ENCODE measurements at places on chromosomes 7 and 10.
A peak's percentile ranks its signal among the peaks of the same experiment; 100 is the strongest.

DNA sequence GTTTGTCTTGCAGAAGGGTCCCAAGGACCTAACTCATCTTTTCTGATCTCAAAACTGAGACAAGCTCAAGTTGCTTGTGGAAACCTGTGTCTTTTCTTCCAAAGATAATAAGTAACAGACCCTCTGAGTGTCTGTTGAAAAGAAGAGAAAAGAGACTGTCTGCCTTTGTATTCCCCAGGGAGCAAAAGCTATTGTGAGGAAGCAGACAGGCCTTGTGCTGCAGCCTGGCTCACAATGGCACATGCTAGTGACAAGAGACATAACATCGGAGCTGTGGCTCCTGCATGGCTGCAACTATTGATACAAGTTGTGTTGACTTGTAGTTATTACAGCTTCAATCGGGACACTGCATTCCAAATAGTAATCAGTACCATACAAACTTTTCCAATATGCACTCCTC is 202.9 kb downstream of the DKK1 start:
- DNase-seq = no peak

DNA sequence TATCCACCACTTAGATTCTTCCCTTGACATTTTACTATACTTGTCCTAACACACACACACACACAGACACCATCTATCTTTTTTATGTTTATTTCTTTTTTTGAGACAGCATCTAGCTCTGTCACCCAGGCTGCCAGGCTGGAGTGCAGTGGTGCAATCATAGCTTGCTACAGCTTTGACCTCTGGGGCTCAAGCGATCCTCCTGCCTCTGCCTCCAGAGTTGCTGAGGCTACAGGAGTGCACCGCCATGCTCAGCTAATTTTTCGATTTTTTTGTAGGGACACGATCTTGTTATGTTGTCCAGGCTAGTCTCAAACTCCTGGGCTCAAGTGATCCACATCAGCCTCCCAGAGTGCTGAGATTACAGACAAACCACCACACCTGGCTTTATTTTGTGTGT is 16.7 kb downstream of the WIPI2 start:
- DNase-seq = no peak

- no peak for DNase-seq
Measured at GRCh38 chr10:114665873-114666272, 7.8 kb upstream of the ABLIM1 start.

DNA sequence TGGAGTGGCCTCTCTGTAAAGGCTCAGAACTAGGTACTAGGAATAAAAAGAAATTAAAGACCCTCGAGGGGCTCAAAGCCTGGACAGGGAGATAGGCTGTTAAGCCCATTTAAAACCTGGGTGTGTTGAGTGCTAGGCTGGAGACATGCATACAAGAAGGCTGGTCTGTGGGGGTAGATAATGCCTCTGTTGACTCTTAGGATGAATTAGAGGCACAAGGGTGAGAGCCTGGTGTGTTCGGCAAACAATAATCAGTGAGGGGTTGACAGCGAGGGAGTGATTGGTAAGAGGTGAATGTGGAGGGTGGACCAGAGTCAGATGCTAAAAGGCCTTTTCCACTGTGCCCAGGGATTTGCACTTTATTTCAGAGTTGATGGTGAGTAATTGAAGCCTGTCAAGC is 12.7 kb downstream of the GSTO2 start:
- DNase-seq = no peak

DNA sequence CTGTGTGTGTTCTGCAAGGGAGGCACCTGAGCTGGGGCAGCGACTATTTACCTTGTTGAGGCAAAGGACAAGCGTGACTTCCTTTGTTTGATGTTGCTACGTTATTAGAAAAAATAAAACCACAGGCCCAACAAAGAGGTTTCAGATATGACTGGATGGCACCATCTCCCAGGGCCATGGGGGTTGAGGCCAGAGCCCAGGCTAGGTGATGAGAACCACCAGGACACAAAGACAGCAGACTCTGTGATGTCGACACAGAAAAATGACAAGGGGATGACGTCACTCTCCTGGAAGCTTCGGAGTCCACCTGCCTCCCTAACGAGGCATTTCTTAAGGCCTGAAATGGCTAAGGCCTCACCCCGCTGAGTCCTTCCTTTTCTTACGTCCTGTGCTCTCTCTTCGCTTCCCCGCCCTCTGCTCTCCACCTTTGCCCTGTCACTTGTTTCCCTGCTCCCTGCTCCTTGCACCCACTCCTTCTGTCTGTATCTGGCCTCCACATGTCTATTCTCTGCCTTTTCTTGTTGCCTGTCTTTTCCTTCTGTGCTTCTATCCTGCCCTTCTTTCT is 83.0 kb upstream of the ADRB1 start:
- peak; percentile 8 for DNase-seq

DNA sequence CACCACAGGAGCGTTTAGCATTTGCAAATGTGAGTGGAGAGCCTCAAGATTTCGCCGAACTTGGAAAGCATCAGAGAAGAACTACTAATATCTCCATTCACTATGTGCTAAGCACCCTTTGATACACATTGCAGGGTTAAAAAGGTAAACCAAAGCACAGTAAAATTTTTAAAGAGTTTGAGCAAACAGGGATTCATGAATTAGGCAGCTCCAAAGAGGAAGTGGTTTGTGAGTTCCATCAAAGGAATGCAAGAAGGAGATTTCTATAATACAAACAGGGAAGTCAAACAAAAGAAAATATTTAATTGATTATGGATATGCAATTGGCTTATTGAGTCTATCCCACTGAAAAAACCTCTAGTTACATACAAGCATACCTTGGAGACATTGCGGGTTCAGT is 81.1 kb upstream of the TMEM72 start:
- no peak for DNase-seq

DNA sequence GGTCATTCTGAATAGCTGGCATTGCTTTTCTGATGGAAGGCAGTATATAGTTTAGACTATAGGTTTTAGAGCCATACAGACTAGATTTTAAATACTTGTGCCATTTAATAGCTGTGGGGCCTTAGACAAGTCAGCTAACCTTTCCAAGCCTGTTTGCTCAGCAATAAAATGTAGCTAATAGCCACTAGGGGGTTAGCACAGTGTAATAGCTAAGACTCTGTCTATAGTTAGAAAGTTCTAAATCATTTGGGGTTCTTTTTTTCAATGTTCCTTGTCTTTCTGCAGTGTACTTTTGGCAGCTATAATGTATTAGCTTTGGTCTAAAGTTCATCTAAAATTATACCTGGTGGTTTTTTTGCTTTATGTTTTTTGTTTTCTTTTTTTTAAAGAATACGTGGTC is 7.5 kb upstream of the KIFBP start:
- no peak for DNase-seq

DNA sequence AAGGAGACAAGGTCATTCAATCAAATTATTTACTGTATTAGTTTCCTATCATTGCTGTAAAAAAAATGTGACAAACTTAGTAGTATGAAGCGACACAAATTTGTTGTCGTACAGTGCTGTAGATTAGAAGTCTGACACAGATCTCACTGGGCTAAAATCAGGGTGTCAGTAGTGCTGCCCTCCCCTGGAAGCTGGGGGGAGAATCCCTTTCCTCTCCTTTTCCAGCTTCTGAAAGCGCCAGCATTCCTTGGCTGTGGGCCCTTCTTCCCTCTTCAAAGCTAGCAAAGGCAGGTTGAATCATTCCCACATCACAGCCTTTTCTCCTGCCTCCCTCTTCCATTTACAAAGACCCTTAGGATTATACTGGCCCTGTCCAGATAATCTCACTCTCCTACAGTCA is 28.0 kb downstream of the VPS41 start:
- no peak for DNase-seq

DNA sequence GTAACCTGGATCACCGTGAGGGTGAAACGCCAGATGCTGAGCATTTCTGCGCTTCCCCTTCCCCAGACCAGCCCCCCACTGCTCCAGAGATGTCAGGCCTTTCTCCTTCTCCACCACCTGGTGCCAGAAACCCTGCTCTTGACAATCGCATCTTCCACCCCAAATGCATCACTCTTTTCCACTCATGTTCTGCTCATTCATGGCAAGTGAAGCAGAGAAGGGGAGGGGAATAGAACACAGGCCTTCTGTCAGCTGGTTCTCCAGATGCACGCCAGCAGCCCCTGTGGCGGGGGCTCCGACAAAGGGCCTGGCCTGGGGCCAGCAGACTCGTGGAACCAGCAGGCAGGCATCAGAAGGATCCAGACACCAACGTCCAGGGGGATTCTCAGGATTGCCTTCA is 68.5 kb upstream of the SVIL start:
- DNase-seq = no peak

GRCh38 chr7:108077709-108078108 is 52.5 kb downstream of the LAMB4 start:
- DNase-seq = no peak

DNA sequence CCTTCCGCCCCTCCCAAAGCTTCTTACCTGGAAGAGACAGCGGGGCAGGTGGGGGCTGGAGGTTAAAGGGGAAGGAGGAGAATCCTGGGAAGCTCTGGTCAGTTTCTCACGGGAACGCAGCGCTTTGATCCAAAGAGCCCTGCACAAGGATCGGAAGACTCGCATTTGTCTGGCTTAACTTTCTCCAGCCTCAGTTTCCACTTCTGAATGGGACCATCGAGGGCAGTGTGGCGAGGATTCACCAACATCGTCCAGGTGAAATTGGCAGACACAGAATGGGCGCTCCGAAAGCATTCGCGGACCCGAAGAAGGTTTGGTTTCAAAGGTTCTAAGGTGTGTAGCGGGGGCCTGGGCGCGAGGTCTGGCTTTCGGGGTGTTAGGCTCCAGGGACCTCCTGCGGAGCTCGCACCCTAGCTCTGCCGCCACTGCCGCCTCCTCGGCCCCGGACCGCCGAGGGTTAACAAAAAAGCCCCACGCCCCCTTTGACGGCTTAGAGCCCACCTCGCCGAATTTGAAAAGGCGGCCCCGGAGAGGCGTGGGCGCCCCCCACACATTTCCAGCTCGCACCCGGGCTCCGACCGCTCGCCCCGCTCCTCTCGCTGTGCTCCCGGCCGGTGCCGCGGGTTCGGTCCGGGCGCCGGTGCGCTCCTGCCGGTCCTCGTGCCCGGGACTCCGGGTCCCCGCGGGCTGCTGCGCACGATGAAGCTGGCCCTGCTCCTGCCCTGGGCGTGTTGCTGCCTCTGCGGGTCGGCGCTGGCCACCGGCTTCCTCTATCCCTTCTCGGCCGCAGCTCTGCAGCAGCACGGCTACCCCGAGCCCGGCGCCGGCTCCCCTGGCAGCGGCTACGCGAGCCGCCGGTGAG is at the start of gene COL26A1:
TSS of gene COL26A1 (plus strand) at position 542 of the 862 bp plus-strand sequence. CDS start at position 700, 158 bp downstream.
- DNase-seq = peak; percentile 19

GRCh38 chr7:31125171-31125570 is 73.1 kb downstream of the ADCYAP1R1 start:
- DNase-seq = no peak

DNA sequence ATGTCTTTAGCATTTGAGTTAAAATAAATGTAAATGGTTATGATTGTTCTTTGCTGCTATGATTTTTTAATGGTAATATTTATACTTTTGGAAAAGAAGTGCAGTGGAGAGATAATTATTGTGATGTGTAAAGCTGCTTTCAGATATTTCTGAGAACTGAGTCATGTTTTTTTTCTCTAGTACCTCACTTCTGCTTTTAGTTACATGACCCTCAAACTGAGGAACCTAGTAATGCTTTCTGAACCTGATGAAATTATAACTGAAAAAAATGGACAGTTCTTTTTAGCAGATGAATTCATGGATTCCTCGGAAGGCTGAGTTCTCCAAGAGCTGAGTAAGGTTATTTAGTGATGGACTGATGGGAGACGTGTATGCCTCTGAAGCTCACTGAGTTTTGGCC is 167.8 kb downstream of the CDCA7L start:
- DNase-seq = no peak

DNA sequence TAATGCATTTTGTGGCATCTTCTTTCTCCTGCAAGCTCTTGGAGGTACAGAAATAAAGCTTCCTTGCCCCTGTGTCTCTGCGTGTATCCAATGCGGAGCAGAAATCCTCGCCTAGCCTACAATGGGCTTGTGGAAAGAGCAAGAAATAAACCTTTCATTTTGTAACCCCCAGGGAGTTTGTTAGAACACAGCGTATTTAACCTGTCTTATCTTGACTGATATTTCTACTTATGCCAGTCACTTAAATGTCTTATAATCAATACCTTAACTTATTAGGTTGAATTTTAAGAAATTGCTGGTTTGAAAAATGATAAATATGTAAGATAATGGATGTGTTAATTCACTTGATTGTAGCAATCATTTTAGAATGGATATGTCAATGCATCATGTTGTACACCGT is 629.8 kb upstream of the IGFBP3 start:
- no peak for DNase-seq

- DNase-seq = no peak
Measured at GRCh38 chr10:68832601-68833000, 5.3 kb downstream of the STOX1 start.

GRCh38 chr7:78153285-78153684 is 354.7 kb downstream of the PHTF2 start:
- DNase-seq = no peak

- no peak for DNase-seq
Measured at GRCh38 chr10:95305606-95306317, 15.0 kb upstream of the PDLIM1 start.

GRCh38 chr10:119355930-119356329 is 148.6 kb downstream of the GRK5 start:
- no peak for DNase-seq

- DNase-seq = no peak
Measured at GRCh38 chr7:24301703-24302102, 17.7 kb downstream of the NPY start.

GRCh38 chr10:69679736-69680135 is 49.7 kb downstream of the FAM241B start:
- DNase-seq = no peak

GRCh38 chr7:83166781-83167180 is 4.1 kb upstream of the PCLO start:
- no peak for DNase-seq
